ENCODE measurements at places on chromosomes 7 and 10.
A peak's percentile ranks its signal among the peaks of the same experiment; 100 is the strongest.

GRCh38 chr7:151838072-151838471 is 38.8 kb downstream of the PRKAG2 start:
- DNase-seq = no peak

DNA sequence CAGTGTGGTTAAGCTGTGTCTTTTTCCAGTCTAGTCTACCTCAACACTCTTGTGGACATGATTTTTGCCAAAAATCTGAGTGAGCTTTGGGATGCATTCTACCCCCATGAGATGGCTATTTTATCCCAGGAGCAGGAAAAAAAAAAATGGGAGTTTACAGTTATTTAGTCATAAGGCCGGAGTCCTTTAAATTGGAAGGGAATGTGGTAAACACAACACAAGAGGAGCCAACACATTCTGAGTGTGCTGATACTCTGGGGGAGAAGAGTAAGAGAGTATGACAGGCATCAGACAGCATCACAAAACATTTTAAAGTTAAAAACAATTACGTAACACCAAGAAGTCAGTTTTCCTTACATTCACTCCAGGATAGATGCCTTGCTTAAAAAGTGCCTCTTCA is 46.1 kb downstream of the C1GALT1 start:
- no peak for DNase-seq

DNA sequence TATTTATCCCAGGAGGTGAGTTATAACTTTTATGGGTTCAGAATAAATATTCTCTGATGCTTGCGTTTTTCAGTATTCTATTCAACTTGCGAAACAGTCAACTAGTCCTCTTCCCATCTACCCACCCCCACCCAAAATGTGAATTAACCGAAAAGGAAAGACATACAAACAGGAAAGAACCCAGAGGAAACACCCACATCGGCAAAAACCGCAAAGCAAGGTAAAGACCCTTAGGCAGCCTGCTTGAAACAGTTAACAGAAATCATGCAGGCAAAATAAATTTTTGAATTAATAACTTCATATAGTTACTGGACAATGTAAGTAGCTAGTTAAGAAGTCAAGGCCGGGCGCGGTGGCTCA is 5.4 kb downstream of the ZC3HAV1 start:
- DNase-seq = no peak

DNA sequence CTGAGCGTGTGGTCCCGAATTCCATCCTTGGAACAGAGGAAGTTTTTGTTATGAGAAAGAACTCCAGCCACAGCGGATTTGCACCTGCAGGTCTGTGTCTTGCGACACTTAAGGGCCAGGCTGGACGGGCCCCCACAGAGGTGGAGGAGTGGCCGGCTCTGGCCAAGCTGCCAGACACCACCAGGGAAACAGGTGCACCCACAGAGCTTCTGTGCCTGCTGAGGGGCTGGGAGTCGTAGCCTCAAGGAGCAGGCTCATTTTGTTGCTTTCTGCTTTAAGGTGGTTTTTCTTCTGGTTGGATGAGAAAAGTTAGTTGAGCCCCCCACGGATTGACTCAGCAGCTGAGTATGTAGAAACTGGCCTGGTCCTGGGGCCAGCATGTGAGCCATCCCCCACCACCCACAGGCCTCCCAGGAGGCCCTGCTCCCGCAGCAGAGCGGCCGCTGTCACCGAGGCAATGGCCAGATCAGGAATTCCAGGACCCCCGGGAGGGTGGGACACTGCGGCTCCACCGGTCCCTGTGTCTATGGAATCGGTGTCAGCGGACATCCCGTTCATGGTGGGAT is 41.9 kb downstream of the NKX6-2 start:
- peak; percentile 79 for DNase-seq

- DNase-seq = no peak
These were observed 31.2 kb downstream of the DMBT1 start for GRCh38 chr10:122591736-122592135.

DNA sequence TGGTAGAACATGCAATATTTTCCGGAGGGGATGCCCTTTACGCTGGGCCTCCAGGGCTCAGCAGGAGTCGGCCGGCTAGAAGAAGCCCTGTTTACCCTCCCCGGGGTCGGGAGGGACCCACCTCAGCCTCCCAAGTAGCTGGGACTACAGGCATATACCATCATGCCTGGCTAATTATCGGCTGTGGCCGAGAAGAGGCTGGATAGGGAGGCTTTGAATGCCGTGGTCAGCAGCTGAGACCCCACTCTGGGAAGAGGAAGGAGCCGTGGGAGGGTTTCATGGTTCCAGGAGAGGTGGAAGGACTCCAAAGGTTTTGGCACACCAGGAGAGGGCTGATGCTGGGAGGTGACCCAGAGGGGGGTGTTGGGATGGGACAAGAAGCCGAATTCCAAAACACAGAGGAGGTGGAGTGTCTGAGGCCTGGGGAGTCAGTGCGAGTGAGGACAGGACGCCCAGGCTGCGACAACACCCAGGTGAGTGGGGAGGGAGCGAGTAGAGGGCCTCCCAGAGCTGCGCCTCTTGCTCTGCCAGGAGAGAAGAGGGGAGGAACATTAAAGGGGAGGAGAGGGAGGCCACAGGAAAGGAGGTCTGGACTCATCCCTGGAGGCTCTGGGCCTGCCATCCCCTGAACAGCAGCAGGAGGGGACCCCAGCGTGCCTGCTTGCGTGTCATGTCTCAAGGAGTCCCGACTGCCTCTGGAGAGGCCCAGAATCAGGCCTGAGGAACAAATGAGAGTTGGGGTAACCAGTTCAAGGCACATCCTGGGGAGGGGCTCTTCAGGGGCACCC is 19.6 kb downstream of the GRID2IP start:
- no peak for DNase-seq

GRCh38 chr10:59808896-59809643 is 55.8 kb upstream of the MRLN start:
- peak; percentile 70 for DNase-seq

DNA sequence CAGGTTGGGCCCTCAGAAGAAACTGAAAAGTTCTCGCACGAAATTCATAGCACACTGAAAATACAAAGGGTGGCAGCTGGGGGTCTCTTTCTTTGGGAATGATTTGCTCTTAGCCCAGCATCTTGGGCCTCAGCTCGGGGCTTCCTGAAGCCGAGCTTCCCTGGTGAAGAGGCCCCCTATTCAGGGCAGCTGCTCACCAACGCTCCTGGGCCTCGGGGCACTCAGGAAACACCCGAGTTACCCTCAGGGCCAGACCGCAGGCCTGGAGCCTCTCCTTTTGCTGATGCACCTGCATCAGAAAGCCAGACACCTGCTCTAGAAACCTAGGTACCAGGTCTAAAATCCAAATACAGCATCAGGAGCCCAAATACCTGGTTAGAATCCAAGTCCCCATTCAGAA is 85.5 kb downstream of the PTPRE start:
- no peak for DNase-seq

DNA sequence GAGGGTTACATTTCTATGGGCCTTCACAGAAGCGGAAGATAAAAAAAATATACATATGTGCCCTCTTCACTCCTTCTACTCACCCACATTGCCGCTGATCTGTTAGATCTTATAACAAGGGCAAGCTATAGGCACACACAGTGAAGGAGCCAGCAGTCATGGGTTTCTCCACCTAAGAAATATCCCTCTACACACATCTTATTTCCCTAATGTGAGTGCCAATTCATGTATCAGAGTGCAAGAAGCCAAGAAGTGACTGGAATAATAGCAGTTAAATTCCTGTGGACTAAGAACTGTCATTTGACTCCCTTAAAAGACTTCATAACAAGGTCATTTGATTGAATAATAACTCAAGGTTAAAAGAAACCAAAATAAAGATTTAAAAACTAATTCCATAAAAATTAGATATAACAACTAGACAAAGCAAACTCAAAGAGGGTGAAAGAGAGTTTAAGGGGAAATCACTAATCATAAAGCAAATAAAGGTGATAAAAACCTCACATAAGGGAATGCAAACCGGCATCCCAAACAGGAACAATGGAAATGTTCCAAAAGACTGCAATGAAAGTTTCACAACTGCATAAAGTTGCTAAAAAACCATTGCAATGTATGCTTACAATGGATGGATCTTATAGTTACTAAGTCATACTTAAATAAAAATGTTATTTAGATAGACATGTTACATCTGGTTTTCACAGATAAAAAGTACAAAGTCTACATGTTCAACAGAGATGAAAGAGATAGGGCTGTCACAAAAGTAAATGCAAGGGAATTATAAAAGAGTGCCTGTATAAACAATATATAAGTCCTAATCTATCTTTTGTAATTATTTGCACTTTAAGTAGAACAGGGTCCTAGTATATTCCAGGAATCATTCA is 42.8 kb downstream of the ARHGAP21 start:
- DNase-seq = no peak

DNA sequence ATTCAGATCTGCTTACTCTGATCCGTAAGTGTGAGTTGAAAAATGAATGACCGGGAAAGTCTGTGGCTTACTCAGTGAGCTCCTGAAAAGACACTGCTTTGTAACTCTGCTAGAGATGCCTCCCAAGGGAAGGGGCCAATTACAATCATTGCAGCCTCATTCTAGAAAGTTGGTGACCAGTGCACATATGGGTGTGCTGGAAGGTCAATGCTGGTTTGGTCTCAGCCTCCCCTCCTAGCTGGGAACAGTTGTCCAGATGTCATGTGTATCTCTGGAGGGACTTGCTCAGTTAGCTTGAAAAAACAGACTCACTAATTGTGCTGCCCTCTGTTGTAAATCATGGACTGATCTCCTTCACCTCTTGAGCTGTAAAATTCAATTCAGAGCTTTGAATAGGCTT is 405.0 kb downstream of the ADRA2A start:
- DNase-seq = no peak

DNA sequence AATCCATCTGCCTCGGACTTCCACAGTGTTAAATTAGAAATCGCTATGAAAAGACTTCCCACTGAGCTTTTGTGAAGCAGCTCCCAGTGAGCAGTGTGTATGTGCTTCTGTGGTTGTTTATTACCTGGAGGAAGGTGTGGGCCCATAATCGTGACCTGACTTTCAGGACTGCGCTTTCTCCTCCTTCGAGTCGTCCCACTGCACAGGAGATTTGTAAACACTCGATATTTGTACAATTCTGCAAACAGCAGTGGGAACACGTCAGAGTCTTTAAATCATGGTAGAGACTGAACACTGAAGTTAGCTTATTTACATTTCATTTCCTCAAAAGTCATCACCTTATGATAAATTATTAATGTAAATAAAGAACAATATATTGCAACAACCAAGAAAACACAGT is 171.4 kb downstream of the ITGA8 start:
- DNase-seq = no peak

- DNase-seq = peak; percentile 99
These were observed at the start of gene CYCS for GRCh38 chr7:25125137-25125946. CYCS (minus strand) TSS chr7:25125260; CDS start chr7:25124119, 1,141 bp downstream.

DNA sequence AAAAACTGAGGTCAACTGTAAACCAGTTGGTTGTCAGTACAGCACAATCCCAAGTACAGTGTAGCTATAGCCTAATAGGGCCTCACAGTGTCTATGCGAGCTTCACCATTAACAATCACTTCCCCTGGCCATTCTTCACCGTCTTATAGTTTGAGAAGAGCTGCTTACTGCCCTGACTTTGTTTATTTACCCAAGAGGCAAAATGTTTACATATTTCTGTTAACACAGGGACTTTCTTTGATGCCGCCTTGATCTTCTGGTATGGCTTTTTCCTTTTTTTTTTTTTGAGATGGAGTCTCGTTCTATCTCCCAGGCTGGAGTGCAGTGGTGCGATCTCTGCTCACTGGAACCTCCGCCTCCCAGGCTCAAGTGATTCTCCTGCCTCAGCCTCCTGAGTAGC is 3.3 kb downstream of the MYOF start:
- DNase-seq = peak; percentile 60

- no peak for DNase-seq
These were observed 255.5 kb upstream of the YAE1 start for GRCh38 chr7:39310699-39311098.

GRCh38 chr10:70085975-70086613 is 33.4 kb downstream of the MACROH2A2 start:
- no peak for DNase-seq

DNA sequence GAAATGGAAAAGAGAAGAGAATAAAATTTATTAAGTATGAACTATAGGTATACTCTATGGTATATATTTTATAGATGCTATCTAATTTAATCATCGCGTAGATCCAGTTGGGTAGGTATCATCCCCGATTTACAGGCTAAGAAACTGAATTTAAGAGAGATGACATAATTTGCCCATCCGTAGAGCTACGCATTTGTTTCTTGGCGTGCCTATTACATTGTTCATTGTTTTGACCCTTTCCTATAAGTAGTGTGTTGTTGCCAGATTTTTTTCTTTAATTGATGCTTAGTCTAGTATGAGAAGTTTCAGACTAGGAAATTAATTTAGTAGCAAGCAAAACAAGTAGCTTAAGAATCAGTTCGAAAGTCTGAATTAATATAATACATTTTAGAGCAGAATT is 205.7 kb upstream of the NPSR1 start:
- DNase-seq = no peak

- no peak for DNase-seq
These were observed 151.1 kb downstream of the TFPI2 start for GRCh38 chr7:93739424-93739823.

DNA sequence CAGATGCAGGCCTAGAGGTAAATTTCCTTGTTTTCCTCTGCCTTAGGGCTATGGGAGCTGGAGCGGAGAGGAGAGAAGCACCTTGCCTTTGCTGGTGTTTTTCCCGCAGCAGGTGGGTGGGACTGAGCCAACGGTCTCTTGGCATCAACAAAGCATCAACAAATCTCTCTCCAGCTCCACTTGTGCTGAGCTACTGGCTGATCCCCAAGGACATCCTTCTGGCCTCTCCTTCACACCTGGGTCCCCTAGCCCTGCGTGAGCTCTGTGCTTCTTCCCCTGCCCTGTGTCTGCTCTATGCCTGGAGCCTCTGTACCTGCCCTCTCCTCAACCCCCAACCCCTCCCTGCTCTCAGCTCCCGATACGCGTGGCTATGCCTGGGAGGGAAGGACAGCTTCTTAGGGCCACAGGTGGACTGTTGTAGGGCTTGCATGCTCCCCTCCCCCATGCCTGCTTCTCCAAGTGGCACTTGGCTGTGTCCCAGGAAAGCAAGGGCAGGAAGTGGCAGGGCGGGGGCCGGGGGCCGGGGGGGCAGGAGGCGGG is 3.2 kb upstream of the CLDN4 start:
- no peak for DNase-seq

GRCh38 chr10:74704629-74705357 is 121.6 kb upstream of the KAT6B start:
- no peak for DNase-seq

DNA sequence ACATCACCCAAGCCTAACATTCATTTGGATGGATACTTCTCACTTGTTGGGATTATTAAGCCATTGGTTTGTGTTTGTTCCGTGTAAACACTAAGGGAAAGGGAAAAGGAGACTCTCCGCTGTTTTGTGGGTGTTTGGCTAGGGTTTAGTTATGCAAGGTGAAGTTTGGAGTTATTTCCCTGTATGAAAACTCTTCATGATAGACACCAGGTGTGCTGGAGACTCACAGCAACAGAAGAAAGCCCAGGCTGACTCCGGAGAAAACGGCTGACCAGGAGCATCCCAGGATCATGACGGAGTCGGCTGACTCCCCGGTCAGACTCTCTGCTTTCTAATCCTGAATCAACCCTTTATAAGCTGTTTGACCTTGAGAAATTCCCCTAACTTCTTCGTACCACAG is 94.1 kb upstream of the KLF6 start:
- DNase-seq = no peak

GRCh38 chr10:6399231-6399741 is 180.8 kb downstream of the PRKCQ start:
- peak; percentile 86 for DNase-seq

Measured in SJSA1 (cell line).